Stimulated activated CD4-positive, alpha-beta T cell treated with anti-CD3 and anti-CD28 coated beads, Interleukin-15, amount 100 ng/mL, for 24 hours (primary cell): ENCODE measurements at places on chromosomes 2 and 18.

GRCh38 chr2:168729455-168729854 is 73.0 kb upstream of the NOSTRIN start:
- no peak for DNase-seq

DNA sequence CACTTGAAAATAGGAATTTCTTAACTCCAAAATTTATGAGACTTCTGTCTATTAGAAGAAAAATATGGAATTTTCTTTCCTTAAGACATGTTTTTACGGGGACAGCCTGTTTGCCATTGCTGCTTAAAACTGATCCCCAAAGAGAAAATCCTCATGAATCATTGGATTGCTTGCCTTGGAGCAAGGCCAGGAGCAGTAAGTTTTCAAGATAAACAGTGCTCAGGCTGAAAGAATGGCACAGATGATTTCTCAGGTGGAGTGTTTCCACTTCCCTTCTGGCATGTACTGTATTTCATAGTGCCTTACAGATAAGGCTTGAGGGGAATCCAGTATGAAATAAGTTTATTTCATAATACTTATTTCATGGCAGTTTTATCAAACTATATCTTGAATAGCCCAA is 74.3 kb upstream of the MMADHC start:
- DNase-seq: no peak

DNA sequence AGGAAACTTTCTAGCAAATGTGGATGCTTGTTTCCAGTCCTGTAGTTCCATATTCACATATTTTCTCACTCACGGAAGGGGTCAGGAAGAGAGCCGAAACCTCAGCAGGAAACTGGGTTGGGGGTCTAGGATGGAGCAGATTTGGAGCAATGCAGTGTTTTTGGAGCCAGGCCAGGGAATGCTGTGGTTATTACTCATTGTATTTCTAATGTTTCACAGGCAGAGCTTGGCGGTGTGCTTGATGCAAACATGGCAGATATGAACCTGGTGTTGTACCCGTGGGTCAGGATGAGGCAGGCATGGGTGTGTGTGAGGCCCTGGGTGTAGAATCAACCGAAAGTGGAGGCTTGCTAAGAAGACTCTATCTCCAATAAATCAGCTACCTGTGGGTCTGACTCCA is 34.6 kb upstream of the ACKR3 start:
- no peak for DNase-seq

DNA sequence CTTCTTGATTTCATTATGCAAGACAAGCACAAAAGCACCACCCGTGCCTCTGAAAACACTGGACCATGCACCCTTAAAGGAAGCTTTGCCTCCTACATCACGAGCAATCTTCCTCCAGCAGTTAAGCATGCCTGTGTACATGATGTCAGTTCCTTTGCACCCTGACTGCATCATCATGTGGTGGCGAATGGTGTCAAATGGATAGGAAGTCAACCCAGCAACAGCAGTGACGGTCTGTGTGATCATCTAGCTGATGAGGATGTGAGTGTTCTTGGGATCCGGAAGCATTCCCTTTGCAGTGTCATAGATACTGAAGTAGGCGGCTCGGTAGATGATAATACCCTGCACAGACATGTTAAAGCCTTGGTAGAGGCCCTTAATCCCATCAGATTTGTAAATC is 240.7 kb upstream of the FAM98A start:
- DNase-seq: no peak

DNA sequence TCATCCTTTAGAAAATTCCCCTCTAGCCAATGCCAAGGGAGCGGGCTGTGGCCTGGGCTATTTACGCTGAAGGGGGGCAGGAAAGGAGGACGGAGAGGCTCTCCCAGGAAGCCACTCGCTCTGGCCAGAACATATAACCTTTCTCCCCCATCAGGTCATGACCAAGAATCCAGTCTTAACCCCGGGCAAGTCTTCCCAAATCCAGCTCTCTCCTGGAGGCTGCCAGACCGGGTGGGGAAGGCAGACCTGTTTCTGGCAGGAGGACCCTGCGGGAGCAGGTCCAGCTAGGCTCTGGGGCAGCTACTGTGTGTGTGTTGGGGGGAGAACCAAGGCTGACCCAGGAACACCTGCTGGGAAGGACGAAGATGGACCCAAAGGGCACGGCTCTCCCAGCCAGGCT is 13.4 kb upstream of the SEMA4C start:
- no peak for DNase-seq

DNA sequence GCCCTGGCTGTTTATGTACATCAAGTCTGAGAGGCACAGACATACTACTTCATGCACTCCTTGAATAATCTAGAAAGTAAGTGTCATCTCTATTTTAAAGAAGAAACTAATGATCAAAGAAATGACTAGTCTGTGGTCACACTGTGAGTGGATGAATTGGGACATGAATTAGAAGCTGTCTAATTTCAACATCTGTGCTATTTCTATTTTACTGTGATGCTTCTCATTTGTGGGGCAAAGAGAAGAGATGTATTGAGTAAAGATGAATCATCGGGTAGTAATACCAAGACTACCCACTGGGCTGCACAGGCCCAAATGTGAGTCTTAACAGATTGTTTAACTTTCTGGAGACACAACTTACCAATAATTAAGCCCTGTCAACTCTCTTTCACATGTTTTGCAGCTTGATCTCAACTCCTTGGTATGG is 42.4 kb upstream of the MTIF2 start:
- peak; percentile 56 for DNase-seq

- DNase-seq: peak; percentile 56
Observed at GRCh38 chr2:112155331-112156151, 17.4 kb downstream of the FBLN7 start.

- no peak for DNase-seq
Observed at GRCh38 chr18:46402396-46402795, 254.6 kb downstream of the LOXHD1 start.

- DNase-seq: no peak
Observed at GRCh38 chr18:13418013-13418710, 199.6 kb downstream of the LDLRAD4 start.
